ENCODE measurements at places on chromosomes 6 and 20. TPM values are rescaled to one million over a fixed set of nuclear protein-coding genes. Genes with fewer than 3 reads are reported as not detected.
A peak's percentile ranks its signal among the peaks of the same experiment; 100 is the strongest.

DNA sequence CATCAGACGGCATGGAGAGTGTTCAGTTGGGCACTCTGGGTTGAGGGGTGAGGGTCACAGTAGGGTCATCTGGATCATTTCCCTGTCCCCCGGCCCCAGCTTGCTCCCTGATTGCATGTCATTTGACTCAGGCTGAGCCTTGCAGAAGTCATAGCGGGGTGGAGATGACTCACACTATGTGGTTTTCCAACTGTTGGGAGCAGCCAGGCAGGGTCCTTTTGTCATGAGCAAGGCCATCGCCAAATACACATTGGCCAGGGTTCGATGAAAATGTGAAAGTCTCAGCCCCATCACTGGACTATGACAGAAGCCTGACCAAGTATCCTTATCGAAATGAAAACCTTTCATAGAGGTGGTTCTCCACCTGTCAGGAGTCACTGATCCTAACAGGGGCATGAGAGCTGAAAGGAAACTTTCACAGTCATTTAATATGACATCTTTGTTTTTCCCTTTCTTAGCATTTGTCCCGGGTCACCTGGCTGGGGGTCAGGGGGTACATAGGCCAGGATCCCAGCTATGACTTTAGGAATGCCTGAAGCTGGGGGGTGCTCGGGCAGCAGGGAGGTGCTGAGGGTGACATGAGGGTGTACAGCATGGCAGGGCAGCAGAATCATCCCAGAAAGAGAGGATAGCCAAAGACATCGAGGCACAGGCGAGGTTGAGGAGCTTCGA lies 70.2 kb upstream of the CD93 start:
- no peaks in the 10 kb centered on the region for H3K27me3 ChIP-seq
- H3K4me1 ChIP-seq = peaks cover 69% of the 10 kb centered on the region
- H3K36me3 ChIP-seq = no peaks in the 10 kb centered on the region
- H3K27ac ChIP-seq = no peak overlapping the region
- DNase-seq = no peak

The GLP1R gene
- 6.4 TPM for total RNA-seq

DNA sequence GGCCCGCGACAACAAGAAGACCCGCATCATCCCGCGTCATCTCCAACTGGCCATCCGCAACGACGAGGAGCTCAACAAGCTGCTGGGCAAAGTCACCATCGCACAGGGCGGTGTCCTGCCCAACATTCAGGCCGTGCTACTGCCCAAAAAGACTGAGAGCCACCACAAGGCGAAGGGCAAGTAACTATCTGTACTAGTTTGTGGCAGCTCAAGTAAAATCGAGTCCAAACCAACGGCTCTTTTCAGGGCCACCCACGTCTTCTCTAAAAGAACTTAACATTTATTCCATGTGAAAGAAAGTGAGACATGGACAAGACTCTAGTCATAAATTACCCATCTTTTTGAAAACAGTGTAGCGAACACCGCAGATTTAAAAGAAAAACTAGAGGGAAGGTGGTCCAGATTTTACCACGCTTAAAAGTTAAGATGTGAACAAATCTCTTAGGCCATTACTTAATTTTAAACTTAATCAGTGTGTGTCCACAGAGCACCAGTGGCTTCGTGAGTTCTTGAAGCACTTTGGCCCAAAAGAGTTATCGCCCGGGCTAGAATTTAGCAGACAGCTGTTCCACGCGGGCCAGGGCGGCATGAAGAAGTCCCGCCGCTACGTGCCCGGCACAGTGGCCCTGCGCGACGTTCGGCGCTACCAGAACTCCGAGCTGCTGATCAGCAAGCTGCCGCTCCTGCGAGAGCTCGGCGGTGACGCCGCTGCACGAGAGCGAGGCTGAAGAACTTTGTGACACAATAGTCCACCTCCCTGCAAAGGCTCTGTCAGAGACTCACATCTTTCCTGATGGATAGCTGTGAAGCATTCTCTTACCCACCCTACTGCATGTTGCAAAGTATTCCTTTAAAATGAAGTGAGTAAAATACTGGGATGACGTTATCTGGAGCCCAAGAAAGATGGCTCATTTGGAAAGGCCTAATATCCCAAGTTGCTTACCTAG lies 113.9 kb upstream of the PRSS16 start:
- H3K27me3 ChIP-seq = no peaks in the 10 kb centered on the region
- H3K4me1 ChIP-seq = peaks cover 9% of the 10 kb centered on the region
- DNase-seq = peak; percentile 70
- peak overlapping the region; percentile 91 for H3K27ac ChIP-seq
- H3K4me3 ChIP-seq = peak overlapping the region; percentile 57

The ARFGEF3 gene
- 2.8 TPM for total RNA-seq

- no peaks in the 10 kb centered on the region for H3K36me3 ChIP-seq
- no peaks in the 10 kb centered on the region for H3K4me1 ChIP-seq
- DNase-seq = no peak
- H3K27me3 ChIP-seq = no peaks in the 10 kb centered on the region
These were observed 54.6 kb upstream of the PIM1 start for GRCh38 chr6:37115236-37115895.

The ATP6V1G2 gene
- total RNA-seq = 1.1 TPM

All from heart left ventricle (tissue), 16 donors.